Fibroblast of lung (primary cell): ENCODE measurements at places on chromosomes 1 and 21. TPM values are rescaled to one million over a fixed set of nuclear protein-coding genes. Genes with fewer than 3 reads are reported as not detected.

The OR2M3 gene
- 0.02 TPM in 1 of 2 replicates, not detected in the other for polyA plus RNA-seq

DNA sequence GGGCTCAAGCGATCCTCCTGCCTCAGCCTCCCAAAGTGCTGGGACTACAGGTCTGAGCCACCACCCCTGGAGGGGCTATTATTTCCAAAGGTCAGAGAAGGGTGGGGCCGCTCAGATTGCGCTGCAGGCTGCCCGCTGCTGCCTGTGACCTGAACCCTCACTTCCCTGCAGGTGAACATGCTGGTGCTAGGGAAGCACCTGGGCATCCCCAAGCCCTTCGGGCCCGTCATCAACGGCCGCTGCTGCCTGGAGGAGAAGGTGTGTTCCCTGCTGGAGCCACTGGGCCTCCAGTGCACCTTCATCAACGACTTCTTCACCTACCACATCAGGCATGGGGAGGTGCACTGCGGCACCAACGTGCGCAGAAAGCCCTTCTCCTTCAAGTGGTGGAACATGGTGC is 8.6 kb upstream of the PADI6 start:
- H3K4me1 ChIP-seq, result no peaks in the 10 kb centered on the region
- DNase-seq, result no peak
- no peaks in the 10 kb centered on the region for H3K27me3 ChIP-seq
- no peak overlapping the region for H3K27ac ChIP-seq
- H3K36me3 ChIP-seq, result no peaks in the 10 kb centered on the region
- H3K4me3 ChIP-seq, result no peak overlapping the region

GRCh38 chr1:42177541-42177981 is 13.0 kb upstream of the GUCA2A start:
- no peak overlapping the region for H3K27ac ChIP-seq
- H3K4me1 ChIP-seq, result peaks cover 5% of the 10 kb centered on the region
- DNase-seq, result peak; percentile 93

The RNU1-2 gene
- polyA plus RNA-seq, result not detected in 2 replicates

The CFHR1 gene
- 0.12 and 0.20 TPM in 2 replicates for polyA plus RNA-seq
